Dorsolateral prefrontal cortex (tissue), 122 donors: ENCODE measurements at places on chromosomes 2 and 18. TPM values are rescaled to one million over a fixed set of nuclear protein-coding genes. Genes with fewer than 3 reads are reported as not detected.

DNA sequence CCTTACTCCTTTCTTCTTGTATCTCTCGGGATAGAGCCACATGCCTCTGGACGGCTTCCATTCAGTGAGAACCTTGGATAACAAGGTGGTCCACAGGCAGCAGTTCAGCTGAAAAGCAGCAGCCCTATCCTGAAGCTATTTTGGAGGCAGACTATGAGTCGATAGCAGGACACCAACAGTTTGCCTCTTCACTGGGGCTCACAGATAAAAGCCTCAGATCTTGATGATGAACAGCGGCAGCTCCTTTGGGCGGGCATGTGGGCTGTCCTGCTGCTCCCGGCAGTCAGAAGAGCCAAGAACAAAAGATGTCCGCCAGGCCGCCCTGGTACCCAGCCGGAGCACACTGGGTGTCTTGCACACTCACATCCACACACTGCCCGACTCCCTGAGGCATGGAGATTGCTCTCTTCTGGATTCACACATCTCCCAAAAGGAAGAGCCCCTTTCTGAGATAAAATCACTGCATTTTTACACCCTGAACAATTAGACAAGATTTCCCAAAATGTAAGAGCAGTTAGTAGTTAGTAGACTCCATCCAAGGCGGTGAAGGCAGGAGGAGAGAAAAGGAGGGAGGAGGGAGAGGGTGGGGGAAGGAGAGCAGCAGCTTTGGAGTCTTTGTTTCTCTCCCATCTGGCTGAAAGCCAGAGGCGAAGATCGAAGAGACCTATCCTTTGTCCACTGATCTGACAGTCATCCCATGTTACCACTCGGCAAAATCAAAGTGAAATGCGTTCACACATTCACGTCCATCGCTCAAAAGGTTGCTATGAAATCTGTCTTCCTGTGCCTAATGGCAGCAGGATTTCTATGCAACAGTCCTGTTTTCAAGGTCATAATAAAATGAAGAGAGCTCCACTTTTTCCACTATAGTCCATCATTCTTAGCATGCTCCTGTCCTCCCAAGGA is 90.1 kb upstream of the KLF7 start:
- peak; percentile 54 for DNase-seq

GRCh38 chr2:155633887-155634570 is 698.5 kb downstream of the NR4A2 start:
- DNase-seq, result no peak

GRCh38 chr18:57091231-57091630 is 55.7 kb upstream of the BOD1L2 start:
- no peak for DNase-seq

Gene ALK
- 6.9 TPM for total RNA-seq
